NCI-H2227 treated with DMSO at 0.1 percent for 48 hours (cell line): ENCODE measurements at places on chromosomes 2 and 18.

DNA sequence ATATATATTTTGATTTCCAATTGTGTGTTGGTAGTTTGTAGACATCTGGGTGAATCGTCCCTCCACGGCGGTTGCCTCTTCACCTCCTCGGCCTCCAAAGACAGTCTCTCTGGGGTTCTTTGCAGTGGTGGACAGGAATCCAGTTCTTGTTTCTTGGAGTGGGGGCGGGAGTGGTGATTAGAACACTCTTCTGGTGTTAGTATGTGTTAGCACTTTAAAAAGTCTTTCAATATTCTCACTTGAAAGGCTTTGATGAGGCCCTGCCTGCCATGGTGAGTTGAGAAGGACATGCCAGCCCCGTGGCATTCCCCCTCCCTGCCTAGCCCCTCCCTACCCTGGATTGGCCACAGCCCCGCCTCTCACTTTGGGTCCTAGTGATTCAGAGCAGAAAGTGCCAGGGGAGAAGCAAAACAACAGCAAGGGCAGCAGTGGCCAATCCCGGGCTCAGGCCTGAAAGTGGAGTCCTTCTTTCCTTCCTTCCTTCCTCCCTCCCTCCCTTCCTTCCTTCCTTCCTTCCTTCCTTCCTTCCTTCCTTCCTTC lies 316.8 kb upstream of the HS6ST1 start:
- DNase-seq, result no peak

DNA sequence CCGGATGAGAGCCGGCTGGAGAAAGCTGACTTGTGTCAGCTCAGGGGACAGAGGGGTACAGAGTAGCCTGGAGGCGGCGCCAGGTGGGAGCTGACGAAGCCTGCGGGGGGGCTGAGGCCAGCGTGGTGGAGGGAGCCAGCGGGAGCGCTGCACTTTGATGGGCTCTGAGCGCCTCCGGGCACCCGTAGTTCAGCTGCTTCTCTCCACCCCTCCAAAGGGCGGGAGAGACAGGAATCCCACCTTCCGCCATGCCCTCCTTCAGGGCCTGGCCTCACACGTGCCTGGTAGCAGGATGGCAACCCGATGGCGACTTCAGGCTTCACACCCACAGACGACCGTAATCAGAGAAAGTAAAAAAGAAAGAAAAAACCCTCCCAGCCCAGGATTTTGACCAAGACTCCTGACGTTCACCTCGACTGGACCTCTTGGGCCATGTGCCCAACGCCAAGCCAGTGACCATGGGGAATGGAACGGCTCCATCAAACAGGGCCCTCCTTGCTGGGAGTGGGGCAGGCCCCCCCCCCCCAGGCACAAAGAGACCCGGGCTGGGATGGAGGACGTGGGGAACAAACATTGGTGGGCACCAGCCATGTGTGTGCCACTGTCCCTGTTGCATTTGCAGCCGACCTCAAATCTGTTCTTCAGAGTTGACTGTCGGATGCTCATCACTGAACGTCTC lies 60.7 kb upstream of the ASAP2 start:
- DNase-seq, result no peak

GRCh38 chr18:45551142-45551815 lies 64.0 kb upstream of the SLC14A2 start:
- DNase-seq, result no peak

DNA sequence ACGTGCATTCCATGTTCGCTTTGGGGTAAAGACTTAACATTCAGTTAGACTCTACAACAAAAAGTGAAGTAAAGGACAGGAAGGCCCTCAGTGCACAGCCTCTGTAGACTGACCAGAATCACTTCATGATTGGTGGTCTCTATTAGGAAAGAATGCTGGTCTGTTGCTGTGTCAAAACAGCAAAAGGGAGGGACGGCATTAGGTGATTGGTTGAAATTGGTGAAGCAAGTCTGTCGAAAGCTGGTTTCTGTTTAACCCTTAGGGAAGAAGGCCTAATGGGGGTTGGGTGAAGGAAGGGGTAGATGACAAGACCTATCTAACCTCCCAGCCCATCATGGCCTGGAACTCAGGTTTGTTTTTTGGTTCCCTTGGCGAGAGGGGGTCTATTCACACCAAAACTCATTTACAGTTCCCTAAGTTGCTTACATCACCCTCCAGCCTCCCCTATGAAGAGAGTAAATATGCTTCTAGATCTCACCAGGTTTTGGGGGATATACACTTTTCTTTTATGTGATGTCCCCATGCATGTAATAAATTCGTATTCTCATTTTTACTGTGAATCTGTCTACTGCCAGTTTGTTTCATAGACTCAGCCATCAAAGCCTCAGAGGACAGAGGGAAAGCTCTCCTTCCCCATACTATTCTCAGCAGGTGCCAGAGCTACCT lies 65.6 kb downstream of the TMEM17 start:
- DNase-seq, result no peak

GRCh38 chr18:45249246-45249661 lies 366.0 kb upstream of the SLC14A2 start:
- no peak for DNase-seq

DNA sequence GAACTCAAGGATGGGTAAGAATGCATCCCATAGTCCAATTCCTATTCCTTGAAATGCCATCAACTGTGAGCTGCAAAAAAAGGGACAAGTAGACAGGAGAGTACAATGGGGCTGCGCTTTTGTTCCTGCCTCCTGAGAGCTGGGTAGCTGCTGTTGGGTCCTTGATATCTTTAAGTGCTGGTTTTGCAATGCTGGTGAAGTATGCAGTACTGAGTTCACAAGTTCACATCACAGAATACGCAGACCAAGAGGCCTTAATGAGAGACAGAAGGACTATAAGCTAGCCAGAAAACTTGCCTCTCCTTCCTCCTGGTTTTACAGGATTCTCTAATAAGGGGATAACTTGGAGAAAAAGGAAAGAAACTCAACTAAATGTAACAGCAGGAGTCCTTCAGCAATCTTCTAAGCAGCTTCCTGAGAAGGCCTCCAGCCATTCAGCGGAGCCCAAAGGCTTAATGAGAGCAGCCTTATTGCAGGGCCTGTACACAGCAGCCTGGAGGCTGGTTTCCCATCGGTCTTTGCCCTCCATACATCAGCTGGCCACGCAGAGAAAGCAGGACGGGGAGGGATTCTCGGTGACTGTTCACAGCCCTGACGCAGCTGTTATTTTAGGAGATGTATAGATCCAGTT lies 293.1 kb downstream of the CDCA7 start:
- DNase-seq, result no peak

GRCh38 chr2:219464286-219465032 lies 29.8 kb downstream of the SPEG start:
- DNase-seq, result no peak

GRCh38 chr18:38358805-38359657 lies 793.4 kb upstream of the CELF4 start:
- DNase-seq, result no peak

DNA sequence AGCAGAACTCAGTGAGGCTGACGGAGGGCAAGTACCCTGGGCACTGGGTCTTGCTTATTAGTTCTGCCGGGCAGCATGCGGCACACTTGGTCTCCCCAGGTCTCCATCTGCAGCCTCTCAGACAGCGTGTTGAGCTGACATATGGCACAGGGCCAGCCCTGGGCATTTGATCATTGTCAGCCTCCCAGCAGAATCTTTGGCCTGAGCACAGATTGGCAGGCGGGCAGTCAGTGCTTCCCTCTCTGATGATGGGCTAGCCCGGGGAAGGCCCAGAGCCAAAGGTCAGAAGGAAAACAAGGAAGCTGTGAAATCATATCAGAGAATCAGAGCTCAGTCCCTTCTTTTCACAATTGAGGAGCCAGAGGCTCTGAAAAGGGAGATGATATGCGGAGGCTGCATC lies 150.1 kb upstream of the LRRTM1 start:
- no peak for DNase-seq

GRCh38 chr18:32173654-32174053 lies 16.2 kb upstream of the MEP1B start:
- DNase-seq, result no peak

DNA sequence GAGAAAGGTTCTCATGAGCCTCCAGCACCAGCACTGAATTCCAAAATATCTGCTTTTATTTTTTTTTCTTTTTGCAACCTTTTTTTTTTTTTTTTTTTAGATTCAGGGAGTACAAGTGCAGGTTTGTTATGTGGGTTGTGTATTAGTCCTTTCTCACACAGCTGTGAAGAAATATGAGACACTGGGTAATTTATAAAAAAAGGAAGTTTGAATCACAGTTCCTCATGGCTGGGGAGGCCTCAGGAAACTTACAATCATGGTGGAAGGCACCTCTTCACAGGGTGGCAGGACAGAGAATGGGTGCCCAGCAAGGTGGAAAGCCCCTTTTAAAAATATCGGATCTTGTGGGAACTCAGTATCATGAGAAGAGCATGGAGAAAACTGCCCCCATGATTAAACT lies 7.9 kb upstream of the TMX3 start:
- no peak for DNase-seq

DNA sequence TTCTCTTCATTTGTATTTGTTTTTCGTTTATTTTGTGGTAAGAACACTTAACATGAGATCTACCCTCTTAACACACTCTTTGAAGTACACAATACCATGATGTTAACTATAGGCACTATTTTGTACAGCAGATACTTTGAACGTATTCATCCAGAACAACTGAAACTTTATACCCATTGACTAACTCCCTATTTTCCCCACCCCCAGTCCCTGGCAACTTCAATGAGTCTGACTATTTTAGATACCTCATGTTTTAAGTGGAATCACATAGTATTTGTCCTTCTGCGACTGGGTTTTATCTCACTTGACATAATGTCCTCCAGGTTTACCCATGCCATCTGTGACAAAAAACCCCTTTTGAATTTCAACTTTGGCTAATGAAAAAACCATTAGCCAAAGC lies 356.3 kb upstream of the CDH20 start:
- no peak for DNase-seq

DNA sequence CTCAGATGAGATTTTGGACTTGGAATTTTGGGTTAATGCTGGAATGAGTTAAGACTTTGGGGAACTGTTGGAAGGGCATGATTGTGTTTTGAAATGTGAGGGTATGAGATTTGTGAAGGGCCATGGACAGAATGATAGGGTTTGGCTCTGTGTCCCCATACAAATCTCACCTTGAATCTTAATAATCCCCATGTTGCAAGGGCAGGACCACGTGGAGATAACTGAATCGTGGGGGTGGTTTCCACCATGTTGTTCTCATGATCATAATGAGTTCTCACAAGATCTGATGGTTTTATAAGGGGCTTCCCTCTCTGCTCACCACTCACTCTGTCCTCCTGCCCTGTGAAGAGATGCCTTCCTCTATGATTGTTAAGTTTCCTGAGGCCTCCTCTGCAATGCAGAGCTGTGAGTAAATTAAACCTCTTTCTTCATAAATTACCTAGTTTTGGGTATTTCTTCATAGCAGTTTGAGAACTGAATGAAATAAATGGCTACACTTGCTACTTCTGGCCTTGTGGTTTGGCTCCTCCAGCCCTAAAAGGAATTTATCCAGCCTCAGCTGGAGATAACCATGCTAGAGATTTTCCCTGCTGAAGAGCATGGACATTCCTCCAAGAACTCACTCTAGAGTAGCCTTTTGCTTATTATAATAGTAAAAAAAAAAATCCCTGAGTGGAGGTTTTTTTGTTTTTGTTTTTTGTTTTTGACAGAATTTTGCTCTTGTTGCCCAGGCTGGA lies 144.3 kb upstream of the TFPI start:
- DNase-seq, result no peak

GRCh38 chr2:119435081-119435952 lies 3.7 kb downstream of the TMEM37 start:
- DNase-seq, result no peak

GRCh38 chr2:20633794-20634506 lies 16.9 kb downstream of the HS1BP3 start:
- DNase-seq, result no peak

GRCh38 chr2:239979243-239980023 lies 45.7 kb downstream of the NDUFA10 start:
- no peak for DNase-seq

GRCh38 chr2:214311931-214312749 lies 98.7 kb upstream of the VWC2L start:
- DNase-seq, result no peak

DNA sequence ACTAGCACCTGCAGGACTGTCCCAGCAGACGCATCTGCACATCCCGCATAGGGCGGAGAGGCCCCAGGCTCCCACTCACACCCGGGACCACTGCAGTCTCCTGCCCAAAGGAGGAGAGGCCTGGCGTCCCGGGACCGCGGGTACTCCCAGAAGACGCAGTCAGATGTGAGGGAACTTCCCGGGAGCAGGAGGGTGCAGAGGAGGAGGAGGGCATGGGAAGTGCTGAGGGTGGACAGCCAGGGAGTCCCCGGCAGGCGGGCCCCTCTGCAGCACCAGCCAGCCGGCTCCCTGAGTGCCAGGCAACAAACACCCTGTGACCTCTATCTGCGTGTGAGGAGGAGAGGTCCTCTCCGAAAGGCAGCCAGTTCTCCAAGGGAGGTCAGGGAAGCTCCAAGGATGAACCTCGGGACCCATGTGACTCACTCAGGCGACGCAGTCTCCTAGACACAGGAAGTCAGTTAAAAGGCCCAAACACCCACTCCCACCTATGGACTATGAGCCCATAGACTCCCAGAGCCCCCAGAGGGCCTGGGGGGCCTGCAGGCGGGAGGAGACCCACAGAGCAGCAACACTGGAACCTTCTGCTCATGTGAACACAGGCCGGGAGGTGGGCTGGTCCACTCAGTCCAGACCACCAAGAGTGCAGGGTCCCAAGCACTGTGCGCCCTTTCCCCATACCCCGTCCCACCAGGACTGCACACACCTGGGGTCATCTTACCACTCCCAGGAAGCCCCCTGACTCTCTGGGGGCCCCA lies 4.2 kb downstream of the PXDN start:
- no peak for DNase-seq

GRCh38 chr2:122512091-122512490 lies 756.6 kb downstream of the TSN start:
- no peak for DNase-seq

DNA sequence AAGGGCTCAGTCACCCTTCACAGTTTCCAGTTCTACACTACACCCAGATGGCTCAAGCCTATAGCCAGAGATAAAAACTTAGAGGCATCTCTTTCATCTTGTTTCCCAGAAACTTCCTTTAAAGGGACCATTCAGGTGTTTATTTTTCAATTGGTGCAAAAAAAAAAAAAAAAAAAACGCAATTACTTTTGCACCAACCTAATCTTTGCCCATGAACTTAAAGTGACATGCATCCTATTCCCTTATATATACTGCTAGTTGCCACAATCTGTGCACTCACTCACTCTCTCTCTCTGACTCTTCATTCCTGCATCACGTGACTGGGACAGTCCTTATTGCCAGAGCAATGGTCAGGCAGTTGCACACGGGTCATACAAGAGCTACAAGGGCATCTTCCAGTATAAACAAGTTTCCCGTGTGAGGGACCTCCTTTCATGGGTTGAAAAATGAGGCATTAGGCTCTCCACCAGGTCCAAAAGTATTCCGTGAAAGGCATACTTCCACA lies 789.4 kb downstream of the EPHA4 start:
- DNase-seq, result no peak
